ENCODE measurements at places on chromosomes 1 and 21.

GRCh38 chr21:38037416-38037815 lies 121.2 kb upstream of the KCNJ6 start:
- DNase-seq, result peak; percentile 30

DNA sequence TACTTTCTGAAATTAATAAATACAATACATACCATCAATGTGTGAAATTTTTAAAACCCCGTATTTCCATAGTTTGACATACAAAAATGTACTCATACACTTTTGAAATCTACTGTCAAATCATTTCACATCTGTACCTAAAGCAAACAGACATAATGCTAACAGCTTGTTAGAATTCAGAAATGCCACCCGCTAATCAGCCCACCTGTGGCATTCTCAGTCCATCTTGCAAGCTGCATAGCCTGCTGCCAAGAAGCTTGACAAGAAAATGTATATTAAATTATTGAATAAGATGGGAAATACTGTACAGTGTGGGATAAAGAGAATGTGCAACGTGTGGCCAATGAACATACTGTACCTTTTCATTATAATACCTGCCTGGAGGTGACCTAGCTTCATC lies 55.1 kb downstream of the ZBTB18 start:
- no peak for DNase-seq

GRCh38 chr1:10737651-10738050 lies 58.8 kb downstream of the CASZ1 start:
- no peak for DNase-seq

DNA sequence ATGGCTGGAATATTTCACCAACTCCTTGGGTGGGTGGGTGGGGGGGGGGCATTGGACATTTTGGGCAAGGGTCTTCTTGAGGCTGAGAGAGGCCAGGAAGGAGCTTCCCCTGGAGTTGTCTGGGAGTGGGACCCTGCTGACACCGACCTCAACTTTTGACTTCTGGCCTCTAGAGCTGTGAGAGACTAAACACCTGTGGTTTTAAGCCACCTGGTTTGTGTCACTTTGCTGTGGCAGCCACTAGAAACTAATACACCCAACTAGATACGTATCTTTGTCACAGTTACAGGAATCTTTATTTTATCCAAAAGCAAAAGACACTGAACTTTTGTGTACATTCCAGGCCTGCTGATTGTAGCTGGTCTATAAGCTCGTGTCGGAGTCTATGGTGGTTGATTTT lies 9.9 kb upstream of the RIPK4 start:
- DNase-seq, result no peak
